Natural killer cell treated with Interleukin-12 subunit alpha and Interleukin-12 subunit beta and Interleukin-15 and Interleukin-18, amount 100 ng/mL, for 72 hours (primary cell): ENCODE measurements at places on chromosomes 1 and 21.

- DNase-seq = no peak
These were observed 375.9 kb downstream of the PTBP2 start for GRCh38 chr1:97097404-97097925.

GRCh38 chr1:225462429-225462713 is 34.5 kb upstream of the LBR start:
- peak; percentile 40 for DNase-seq

DNA sequence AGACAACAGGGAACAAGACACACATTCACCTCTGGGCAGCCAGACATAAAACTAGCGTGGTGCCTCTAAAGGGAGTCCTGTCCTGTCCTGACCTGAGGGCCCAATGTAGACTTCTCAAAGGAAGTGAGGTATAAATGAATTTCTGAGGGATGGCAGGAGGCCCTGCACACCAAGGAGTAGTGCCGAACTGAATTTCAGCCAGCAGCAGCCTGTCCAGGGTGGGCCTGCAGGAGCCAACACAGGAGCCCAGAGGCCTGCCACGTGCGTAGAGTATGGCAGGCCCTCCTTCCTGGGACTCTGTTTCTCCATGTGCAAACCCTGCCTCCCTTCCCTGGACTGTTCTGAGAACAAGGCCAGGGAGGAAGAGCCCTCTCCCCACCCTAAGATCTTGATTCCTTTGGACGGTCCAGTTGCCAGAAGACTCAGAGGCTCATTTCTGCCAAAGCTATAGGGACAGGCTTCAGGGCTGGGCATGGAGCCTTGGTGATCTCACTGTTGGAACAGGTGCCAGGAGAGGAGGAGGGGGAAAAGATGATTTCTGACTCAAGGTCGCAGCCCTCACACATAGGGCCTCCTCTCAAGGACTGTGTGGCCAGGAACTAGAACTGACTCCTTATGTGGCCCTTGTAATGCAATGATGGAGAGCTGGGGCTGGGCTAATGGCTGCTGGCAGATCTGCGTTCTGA is 1.8 kb upstream of the FABP3 start:
- no peak for DNase-seq

DNA sequence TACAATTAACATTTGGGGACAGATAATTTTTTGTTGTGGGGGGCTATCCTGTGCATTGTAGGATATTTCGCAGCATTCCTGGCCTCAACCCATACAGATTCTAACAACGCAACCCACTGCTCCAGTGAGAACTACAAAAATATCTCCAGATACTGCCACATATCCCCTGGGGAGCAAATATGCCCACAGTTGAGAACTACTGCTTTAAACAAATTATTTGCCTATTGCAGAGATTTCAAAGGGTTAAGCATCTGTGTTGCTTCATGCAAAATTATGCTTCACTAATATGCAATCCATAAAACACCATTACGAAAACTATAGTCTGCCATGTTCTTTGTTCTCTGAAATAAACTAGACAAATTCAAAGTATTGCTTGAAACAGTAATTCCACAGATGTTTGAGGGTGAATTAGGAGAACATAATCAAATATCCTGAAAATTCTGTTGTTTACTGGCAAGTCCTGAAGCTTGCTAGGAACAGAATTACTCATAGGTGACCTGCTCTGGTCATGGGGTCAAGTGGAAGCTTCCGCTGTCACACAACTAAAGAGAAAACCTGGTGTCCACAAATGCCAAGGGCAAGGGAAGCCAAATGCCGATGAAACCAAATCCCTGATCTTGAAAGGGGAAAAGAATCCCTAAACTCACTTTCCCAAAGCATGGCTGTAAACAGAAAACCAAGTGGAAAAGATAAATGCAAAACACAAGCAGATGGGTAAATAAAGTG is 149.4 kb downstream of the RERE start:
- DNase-seq = no peak

- no peak for DNase-seq
These were observed 22.7 kb upstream of the LRIF1 start for GRCh38 chr1:110986407-110986891.

DNA sequence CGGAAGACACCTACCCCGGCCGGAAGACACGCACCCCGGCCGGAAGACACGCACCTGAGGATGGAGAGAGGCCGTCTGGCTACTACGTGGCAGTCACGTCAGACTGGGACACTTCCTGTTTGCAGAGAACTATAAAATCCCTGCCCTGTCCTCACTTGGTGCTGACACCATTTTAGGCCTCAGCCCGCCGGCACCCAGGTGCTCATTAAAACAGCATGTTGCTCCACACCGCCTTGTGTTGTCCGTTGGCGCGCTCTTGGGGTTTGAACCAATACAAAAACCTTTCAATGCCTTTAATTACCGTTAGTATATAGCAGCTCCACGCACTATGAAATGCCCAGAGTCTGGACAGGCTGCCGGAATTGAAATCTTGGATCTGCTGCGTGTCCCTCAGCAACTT is 34.7 kb downstream of the VN1R5 start:
- DNase-seq = no peak

DNA sequence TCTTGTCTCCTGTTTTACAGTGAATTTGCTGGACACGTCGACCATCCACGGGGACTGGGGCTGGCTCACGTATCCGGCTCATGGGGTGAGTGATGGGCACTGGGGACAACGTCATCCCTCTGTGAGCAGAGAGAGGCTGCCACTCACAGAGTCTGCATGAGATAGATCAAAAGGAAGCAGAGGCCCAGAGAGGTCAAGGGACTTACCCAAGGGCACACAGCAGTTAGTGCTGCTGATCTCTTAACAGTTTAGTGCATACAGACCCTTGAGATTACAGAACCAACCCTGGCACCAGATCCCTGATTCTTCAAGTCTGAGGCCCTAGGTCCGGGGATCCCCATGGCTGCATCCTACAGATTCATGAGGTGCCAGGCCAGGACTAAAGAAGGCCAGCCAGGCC is 6.0 kb downstream of the EPHA8 start:
- DNase-seq = no peak

GRCh38 chr1:89905395-89906058 is 84.7 kb downstream of the LRRC8D start:
- DNase-seq = no peak

DNA sequence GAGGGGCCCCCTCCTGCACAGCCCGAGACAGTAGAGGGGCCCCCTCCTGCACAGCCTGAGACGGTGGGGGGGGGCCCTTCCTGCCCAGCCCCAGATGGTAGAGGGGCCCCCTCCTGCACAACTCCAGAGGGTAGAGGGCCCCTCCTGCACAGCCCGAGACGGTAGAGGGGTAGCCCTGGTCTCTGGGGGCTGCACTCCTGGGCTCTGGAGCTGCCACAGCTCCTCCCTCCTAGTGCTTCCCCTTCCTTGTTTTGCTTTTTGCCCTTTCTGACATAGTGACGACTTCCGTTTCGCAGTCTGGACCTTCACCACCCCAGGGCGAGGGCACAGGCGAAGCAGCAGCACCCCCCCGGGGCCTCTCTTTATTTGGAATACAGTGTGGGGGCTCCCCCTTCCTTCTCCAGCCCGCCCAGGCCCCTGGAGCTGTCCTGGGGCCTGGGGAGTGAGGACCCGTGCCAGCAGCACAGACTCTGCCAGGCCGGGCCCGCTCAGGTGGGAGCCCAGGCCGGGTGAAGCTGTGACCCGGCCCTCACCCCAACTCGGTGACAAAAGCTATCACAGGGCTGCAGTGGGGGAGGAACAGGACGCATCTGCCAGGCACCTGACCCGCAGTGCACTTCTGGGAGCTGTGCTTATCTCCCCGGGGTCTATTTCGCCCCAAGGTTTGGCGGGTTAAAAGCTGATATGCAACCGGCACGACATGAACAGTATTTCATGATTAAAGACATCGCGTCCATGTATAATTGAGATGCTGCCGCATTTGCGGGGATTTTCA is 1.1 kb upstream of the PRXL2B start:
- DNase-seq = peak; percentile 82

GRCh38 chr1:59997479-59998115 is 71.0 kb upstream of the CYP2J2 start:
- DNase-seq = no peak

DNA sequence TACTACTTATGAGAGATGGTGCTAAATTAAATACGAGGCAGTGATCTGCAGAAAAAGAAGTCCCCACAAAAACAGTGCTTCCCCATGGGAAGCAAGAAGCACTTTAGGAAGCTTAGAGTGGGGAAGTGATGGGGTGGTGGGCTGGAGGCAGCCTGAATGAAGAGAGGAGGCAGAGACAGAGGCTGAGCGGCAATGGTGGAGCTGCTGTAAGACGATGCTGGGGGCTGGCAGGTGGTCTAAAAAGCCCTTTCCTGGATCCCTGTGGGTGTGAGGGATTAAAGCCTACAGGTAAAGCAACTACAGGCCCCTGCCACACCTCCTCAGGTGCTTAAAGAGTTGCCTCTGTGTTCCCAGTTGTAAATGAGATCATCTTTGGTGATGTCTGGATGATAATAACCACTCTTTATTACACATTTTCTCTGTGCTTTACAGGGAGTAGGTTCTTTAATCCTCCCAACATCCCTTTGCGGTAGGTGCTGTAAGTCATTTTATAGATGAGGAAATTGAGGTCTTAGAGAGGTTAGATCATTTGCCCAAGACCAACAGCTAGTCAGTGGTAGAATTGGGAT is 39.2 kb downstream of the CNN3 start:
- no peak for DNase-seq

GRCh38 chr1:51727366-51727765 is 110.5 kb downstream of the OSBPL9 start:
- DNase-seq = no peak

GRCh38 chr21:35222541-35222941 is 173.4 kb upstream of the RUNX1 start:
- DNase-seq = no peak

DNA sequence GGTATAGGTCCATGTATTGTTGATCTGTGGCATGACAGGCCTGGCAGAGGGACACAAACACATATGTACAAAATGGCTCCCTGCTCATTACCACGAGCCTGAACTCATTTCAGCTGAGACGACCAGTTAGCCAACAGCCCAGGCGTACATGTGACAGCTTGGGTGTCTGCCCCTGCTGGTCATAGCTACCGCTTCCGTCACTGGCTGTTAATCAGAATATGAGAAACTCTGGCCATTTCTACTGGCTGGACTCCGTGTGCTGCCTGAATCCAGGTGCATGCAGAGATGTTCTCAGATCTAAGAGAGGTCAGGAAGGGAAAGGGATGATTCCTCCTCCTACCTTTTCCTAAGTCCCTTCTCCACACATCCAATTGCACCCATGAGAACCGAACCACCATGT is 144.5 kb downstream of the PBX1 start:
- no peak for DNase-seq

DNA sequence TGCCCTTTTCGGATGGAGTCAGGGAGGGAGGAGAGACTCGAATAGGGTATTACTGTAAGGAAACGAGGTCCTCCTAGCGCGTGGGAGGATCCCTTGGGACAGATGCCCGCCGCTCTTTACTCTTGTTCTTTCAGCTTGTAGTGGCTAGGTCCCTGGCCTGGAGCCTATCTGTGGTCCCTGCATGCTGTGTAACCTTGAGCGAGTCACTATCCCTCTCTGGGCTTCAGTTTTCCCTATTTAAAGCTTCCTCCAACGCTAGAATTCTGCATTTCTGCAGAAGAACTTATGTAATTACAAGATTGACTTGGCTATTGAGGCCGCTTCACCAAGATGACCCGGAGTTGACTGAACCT is 744 bp downstream of the MIER1 start:
- no peak for DNase-seq

GRCh38 chr1:227729144-227729880 is 5.8 kb downstream of the JMJD4 start:
- DNase-seq = no peak

DNA sequence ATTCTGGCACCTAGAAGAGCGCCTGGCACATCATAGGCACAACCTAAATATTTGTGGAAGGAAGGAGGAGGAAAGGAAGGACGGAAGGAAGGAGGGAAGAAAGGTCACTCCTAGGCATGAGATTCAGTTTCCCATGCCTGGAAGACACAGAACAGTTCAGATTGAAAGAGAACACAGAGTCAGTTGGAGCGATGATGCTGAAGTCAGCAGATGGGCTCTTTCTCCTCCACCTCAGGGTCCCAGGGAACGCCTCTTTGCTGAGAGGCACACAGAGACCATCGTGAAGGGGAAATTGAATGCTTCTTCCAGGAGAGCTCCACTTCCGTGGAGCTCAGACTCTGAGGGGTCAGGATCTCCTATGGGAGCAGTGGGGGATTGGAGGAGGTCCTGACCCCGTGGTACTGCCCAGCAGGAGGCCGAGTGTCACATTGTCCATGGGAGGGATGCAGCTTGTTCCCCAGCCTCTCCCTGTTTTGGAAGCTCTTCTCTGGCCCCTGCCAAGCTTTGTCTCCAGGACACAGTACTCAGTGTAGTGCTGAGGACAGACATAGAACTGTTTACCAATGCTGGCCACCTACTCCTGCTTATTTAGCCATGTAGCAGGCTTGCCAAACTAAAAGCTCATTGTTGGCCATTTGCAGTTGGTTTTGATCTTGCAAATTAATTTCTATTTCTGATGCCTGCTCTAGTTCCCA is 2.4 kb downstream of the MYBPHL start:
- no peak for DNase-seq

DNA sequence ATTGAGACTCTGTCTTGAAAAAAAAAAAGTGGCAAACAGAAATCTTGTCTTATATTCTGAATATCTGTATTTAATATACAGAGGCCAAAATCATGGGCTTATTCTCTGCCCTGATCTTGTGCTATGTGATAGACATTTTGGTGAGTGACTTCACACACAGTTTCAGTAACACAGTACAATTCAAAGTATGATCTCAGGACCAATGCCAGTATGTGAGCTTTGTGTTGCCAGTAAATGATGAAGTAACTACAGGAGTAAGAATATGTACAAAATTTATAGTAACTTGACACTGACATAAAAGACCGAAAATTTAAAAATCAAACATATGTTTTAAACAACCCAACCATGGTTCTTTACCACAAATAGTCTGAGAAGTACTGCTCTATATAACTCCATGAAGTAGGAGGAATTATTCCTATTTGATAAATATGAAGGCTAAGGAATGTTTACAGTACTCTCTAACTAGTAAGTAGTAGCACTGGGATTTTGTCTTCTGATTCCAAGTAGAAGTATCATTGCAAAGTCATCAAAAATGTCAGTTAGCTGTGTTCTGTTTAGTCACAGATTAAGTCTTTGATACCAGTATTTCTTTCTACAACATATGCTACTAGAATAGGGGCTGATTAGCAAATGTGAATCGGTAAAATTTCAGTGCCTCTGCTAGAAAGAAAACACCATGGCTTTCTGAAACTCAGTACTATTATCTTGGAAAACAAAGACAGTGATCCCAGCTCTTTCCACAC is 25.3 kb downstream of the DPH5 start:
- DNase-seq = no peak

GRCh38 chr1:42847721-42848460 is 1.5 kb downstream of the ZNF691 start:
- no peak for DNase-seq

- peak; percentile 82 for DNase-seq
These were observed 1.2 kb downstream of the RUNX3 start for GRCh38 chr1:24928689-24929397.

- DNase-seq = no peak
These were observed 245.3 kb downstream of the SLC45A1 start for GRCh38 chr1:8562881-8563865.

GRCh38 chr1:206970446-206970845 is at the start of gene FCAMR:
Gene FCAMR, minus strand, starts transcription at chr1:206970460. Its CDS starts 335 bp downstream, at chr1:206970125.
- DNase-seq = no peak
